M059J (cell line): ENCODE measurements at places on chromosomes 11 and 22.

DNA sequence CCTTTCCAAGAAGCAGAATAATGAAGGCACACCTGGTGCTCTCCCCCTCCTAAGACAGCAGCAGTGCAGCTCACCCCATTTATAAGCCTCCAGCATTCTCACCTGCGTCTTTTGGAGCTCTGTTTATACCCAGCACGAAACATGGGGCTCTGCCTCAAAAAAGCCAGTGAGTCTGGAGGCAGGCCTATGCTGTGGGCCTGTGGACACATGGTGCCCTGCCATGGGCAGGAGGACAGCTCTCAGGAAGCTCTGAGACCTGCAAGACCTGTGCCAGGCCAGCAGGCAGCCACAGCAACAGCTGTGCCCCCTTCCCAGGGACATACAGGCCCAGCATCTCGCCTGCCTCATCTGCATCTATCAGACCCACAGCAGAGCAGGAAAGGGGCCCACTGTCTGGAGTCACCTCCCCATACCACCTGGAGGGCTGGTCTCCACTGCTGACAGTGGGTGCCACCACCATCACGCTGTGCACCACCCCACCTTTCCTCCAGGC is 64.2 kb downstream of the DGCR2 start:
- no peak for DNase-seq

- DNase-seq = peak; percentile 51
Measured at GRCh38 chr11:122097419-122098001, 18.5 kb downstream of the BLID start.

GRCh38 chr22:30332551-30332950 is 5.8 kb upstream of the TBC1D10A start:
- DNase-seq = no peak

DNA sequence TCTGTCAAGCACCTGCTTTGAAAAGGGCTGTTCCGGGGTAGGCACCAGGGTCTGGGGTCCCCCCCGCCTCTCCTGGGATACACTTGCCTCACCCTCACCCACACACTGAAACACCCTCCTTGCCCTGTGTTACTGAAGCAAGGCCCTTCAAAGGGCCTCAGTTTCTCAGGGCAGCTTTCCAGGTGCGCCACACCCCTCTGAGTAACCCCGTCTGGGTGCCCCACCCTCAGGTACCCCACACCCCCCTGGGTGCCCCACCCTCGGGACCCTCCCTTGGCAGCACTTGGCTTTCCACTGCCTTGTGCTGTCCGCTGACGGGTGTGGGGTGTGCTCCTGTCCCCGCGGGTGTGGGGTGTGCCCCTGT is 413.6 kb downstream of the TBC1D22A start:
- DNase-seq = no peak

- DNase-seq = no peak
Measured at GRCh38 chr11:87391496-87391895, 353.8 kb downstream of the TMEM135 start.

DNA sequence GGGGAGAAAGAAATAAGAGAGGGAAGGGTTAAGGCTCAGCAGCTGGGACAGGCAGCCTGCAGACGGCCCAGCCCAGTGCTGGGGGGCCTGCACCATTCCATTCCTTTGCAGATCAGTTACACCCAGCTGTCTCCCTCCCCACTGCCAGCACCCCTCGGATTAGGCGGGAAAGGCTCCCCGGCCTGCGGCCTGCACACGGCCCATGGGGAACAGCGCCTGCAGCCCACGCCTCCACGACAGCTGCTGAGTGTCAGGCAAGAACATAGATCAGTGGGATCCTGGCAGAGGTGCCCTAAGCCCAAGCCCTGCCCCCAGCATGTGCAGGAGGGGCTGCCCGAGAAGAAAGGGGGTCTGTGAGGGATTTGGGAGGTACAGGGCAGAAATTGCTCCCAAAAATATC is 65.8 kb upstream of the MYOD1 start:
- no peak for DNase-seq

DNA sequence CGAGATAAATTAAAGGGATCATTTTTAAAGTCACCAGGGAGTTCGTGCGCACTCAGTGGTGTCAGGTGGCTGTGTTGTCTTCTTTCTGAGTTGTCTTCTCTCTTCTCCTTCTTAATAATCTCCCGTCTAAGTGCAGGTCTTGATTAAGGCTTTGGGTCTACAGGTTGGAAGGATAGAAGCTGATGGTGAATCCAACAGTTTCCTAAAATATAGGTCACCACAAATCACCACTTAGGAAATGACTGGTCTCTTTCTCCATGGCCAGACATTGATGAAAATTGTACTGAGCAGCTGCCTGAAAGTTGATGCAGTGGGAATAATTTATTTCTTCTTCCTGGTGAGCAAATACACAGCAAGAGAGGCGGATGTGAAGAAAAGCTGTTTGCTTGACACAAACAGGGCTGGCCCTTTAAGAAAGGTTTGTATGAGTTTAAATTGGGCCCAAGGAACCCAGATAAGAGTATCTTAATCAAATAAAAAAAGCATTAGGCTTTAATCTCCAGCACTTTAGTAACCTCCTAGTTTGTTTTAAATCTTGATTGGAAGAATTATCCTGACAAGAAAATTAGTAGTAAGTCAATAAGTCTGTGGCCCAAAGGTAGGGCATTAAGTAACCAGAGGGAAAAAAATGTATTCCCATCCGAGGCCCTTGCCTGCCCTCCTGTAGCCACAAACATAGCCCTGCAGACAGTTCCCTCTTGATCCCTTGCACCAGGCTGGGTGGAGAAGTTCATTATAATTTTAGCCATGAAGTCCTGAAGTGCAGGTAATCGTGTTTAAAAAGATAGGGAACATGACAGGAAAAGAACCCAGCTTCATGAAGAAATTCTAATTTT is 245.8 kb downstream of the KIRREL3 start:
- DNase-seq = no peak

- DNase-seq = no peak
Measured at GRCh38 chr11:128603003-128603696, 15.8 kb upstream of the ETS1 start.

DNA sequence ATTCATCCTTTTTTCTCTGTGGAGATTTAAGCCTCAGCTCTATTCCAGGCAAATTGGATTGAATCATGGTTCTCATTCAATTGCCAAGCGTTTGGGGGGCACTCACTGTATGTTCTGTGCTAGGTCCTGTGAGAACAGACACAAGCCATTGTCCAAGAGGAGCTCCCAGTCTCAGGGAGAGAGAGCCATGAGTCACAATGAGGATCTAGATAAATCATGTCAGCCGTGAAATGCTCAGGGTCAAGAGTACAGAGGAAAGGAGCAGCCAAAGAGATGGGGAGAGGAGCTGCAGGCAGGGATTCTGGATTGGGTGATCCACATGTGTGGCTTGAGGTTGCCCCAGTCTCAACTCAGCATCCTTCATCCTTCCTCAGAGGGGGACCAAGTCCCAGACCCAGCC is 93.6 kb downstream of the FEZ1 start:
- peak; percentile 74 for DNase-seq

GRCh38 chr22:31968022-31968421 is 23.7 kb downstream of the YWHAH start:
- no peak for DNase-seq

DNA sequence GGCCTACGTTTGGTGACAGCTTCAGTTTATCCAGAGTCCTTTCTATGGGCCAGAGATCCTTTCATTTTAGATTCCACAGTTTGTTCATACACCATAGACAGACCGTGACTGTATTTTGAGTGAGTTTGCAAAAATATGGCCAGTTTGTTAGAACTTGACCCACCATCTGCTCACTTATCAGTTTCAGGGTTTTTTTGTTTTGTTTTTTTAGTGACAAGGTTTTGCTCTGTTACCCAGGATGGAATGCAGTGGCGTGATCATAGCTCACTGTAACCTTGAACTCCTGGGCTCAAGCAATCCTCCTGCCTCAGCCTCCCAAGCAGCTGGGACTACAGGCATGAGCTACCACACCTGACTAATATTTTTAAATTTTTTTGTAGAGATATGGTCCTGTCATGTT is 9.1 kb upstream of the CKAP5 start:
- no peak for DNase-seq

DNA sequence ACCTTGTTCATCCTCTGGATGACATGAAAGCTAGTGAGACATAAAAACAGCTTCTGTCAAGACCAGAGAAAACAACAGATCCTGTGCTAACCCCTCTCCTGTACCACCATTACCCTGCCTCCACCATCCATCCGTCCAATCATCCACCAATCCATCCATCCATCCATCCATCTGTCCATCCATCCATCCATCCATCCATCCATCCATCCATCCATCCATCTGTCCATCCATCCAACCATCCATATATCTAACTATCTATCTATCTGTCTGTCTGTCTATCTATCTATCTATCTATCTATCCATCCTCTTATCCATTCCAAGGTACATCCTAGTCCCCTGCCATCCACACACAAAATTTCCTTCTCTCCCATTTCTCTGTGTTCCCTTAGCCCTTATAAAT is 46.6 kb upstream of the ME3 start:
- no peak for DNase-seq
